Hematopoietic multipotent progenitor cell treated with erythropoietin and hydrocortisone succinate and interleukin-3 and kit ligand, for 17 days (in vitro differentiated cells): ENCODE measurements at places on chromosomes 3 and 15.

DNA sequence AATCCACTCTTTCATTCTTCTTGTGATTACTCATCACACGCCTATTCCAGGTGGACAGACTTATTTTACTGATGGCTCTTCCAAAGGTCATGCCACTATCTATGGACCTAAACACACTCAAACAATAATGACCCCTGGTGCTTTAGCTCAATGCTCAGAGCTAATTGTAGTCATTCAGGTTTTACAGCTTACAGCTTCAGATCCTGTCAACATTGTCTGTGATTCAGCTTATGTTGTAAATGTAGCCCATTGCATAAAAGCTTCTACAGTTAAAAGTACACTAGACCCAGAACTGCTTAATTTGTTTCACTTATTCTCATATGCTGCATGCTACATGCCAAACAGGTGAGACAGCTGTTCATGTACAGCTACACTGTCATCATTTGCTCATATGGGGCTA, 49.2 kb downstream of the LSM3 start:
- no peak for DNase-seq

DNA sequence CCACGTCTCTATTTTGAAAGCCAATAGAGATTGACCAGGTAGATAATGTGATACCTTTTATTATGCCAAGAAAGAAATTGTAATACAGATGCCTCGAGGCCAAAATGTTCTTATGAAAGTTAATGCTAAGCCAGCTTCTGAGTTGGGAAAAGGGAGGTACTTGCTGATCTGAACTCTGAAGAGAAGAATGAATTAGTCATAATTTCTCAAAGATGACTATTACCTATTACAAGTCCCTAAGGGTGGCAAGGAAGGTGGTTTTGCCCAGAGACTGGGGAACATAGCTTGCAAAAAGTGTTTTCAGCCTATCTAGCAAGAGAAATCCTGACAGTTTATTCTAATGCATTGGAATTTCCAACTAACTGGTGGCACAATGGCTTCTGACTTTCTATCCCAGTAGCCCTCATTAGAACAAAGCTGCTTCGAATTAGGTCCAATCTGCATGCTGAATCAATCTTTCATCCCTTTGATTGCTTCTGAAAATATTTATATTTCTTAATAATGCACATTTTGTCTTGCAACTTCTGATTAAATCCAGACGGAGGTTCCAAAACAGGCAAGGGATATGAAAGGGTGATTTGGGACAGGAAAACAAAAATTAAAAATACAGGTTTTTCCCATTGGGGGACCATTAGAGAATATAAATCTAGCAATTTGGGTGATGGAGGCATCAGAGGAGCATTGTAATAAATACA, 17.7 kb upstream of the NR2F2 start:
- DNase-seq = no peak

- DNase-seq = no peak
Observed at GRCh38 chr3:5002174-5002870, 23.1 kb downstream of the BHLHE40 start.

- DNase-seq = no peak
Observed at GRCh38 chr15:80854104-80854503, 74.9 kb downstream of the CEMIP start.

DNA sequence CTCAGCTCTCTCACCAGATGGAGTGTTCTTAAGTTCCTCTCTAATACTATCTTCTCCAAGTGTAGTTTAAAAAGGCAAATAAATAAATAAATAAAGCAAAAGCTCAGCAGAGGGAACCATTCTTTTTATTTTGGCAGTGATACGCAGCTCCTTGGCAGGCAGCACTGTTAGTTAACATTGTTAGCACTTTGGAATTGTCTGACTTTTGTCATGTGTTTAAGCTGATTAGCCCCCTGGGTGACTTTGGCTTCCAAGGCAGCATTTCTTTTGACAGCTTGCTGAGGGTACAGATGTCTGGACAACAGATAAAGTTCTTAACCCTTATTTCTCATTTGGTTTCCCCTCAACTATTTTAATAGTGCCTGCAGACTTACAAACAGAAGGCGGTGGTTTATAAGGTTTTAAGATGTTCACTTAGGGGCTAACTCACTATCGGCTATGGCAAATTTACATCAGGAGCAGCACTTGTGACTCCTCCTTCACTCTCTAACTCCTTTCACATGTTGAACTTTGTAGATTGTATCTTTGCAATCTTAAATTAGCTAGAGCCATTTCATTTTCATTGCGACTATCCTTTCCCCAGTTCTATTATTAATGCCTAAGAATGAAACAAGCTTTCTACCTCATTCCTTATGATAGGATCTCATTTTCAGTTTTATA, 213.4 kb downstream of the ZBBX start:
- no peak for DNase-seq

DNA sequence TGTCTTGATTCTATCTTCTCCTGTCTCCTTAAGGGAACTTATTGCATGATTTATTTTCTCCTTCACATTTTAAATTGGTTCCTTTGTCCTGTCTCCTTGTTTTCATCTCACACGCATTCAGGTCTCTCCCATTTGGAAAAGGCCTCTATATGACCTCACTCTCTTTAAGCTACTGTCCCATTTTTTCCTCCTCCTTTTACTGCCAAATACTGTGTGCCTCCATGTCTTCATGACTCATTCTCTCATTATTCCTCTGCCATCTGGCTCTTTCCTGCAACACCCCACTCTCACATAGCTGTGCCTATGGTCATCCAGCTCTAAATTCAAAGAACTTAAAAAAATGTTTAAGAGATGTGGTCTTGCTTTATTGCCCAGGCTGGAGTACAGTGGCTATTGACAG, 48.0 kb downstream of the TYRO3 start:
- DNase-seq = no peak

DNA sequence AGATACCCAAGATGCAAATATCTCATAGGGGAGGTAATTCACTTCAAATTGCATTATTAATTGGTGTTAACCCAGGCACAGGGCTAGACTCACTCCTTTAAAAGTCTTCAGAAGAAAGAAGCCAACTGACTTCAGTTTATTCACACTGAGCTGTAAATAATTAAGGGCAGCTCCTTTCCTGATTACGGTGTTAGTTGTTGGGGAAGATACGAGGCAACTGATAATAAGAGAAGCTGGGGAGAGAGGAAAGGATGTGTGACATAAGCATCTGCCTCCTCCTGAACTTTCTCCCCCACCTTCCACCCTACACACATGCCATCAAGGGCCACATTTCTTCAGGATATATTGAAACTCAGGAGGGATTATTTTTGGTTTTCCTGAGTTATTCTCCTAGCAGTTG, 47.5 kb downstream of the ADGRG7 start:
- no peak for DNase-seq

- no peak for DNase-seq
Observed at GRCh38 chr3:150828997-150829396, 66.0 kb upstream of the SIAH2 start.

- DNase-seq = no peak
Observed at GRCh38 chr15:67074886-67075229, 9.5 kb downstream of the SMAD3 start.

DNA sequence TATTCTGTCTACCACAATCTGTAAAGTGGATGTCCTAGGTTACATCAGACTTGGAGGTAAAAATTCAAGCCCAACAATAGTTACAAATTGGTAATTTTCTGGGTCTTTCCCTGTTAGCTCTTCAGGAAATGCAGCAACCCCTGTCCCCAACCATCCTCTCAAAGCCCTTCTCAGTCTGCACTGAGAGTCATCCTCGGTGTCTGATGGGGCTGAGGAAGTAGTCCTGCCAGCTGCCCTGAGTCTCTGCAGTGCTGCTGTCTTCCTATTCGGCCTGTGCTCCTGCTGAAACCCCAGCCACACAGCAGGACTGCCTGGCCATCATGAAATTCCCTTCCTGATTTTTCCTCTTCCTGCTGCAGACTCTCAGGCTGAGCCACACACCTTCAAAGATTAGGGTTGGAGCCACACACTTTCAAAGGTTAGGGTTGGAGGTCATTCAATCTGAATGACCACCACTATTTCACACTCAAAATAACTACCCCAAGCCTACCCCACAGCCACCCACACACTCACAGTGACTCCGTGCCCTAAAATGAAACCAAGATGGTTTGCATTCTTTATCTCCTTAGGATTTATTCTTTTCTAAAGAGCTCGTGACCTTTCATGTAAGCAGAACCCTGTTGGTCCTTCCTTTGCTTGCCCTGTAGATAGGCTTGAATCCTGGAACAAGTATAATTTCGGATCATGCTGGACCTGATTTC, 17.6 kb downstream of the TRIM42 start:
- DNase-seq = no peak

DNA sequence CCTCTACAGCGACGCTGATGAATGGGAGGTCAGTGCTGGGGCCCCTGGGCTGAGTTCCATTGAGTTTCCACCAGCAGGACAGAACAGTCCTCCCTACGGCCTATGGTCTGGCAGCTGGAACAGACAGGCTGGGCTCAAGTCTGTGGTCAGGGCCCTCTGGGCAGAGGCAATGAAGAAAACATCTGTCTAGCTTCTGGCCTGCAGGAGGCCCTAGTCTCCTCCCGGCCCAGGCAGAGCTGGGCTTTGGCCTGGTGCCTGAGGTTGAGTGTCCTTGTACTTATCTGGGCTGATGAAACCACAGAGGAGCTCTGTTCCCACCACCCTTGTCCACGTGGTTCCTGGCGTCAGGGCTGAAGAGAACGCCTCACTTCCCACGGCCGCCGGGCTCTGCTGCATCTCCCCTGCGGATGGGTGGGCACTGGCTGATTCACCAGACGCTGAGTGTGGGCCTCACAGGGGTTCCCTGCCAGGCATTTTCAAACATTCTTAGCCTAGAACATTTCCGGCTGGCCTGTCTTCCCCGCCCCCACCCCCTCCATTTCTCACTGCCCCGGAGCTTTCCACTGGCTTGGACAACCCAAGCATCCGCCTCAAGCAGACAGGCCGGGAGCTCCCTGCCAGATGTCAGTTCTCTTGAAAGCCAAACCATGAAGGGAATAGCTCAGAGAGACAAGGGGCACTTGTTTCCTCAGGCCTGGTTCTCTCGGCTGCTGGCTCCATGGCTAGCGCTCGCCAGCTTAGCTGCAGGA, 20.3 kb downstream of the PPCDC start:
- peak; percentile 78 for DNase-seq

DNA sequence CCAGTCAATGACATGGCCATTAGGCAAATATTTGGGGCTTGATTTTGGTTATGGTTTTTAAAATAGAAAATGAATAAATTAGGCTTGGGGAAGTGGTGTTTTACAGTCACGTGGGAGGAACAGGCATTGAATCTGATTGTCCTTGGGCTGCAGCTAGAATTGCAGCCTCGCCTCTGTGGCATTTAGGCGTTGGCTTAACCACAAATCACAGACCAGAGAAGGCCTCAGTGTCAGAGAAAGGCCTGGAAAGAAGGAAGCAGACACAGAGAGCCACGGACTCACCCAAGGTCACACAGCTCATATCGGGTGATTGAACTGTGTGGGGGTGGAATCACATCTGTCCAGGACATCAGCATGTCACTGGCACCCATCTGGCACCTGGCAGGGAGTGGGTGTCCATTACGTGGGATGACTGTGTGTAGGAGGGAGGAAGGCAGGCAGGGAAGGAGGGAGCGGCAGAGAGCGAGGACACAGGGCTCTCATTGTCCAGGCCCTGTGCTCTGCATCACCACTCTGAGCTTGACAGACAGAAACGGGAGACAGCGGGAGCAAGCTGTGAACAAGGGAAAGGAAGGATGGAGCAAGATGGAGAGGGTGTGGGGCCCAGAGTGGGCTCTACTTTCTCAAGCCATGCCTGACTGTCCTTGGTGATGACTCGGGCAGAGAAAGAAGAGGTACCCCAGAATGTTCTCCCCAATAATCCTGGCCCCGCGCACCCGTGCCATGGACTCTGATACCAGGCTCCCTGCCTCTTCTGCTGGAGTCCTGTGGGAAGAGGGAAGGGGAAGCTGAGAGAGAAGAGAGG, 186.4 kb downstream of the FAM43A start:
- no peak for DNase-seq

- DNase-seq = no peak
Observed at GRCh38 chr3:62758296-62759066, 116.7 kb downstream of the CADPS start.

GRCh38 chr15:58469432-58470353, 37.9 kb downstream of the LIPC start:
- DNase-seq = no peak

DNA sequence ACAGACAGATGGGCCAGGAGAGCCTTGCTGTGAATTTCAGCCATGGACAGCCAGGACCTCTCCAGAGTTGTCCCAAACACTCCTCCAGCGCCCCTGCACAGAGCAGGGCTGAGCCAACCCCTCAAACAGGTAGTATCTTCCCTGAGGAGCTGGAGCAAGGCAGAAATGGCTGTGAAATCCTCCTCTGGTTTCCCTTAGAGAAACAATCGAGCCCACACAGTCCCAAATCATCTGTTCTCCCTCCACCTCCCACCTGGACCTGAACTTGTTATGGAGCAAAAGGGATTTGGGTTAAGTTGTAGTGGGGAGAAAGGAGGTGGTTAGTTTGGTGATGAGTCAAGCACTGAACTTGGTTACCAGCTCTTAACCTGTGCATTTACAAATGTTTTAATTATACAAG, 205.7 kb upstream of the BHLHE40 start:
- DNase-seq = no peak

DNA sequence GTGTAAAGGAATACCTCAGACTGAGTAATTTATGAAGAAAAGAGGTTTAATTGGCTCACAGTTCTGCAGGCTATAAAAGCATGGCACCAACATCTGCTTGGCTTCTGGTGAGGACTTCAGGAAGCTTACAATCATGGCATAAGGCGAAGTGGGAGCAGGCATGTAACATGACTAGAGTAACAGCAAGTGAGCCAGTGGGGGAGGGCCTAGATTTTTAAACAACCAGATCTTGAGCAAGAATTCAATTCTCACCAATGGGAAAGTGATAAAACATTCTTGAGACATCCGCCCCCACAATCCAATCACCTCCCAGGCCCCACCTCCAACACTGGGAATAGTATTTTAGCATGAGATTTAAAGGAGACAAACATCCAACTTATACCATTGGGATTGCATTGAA, 44.2 kb upstream of the BCL2A1 start:
- DNase-seq = no peak

- DNase-seq = peak; percentile 20
Observed at GRCh38 chr3:160403796-160404470, 4.5 kb downstream of the SMC4 start.

DNA sequence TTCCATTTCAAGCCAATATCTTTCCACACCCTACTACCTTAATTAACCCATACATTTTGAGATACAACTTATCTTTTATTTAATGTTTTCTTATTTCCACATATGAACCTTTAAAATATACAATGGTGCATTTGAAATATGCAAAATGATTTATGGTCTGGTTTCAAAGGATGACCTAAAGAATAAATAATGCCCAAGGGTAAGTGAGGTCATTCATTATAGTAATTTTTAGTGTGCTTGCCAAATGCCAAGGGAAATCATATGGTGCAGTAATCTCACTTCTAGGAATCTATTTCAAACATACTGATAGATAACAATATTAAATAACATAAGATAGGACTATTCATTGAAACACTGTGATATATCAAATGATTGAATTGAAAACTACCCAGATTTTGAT, 1055.4 kb downstream of the AGBL1 start:
- DNase-seq = no peak

DNA sequence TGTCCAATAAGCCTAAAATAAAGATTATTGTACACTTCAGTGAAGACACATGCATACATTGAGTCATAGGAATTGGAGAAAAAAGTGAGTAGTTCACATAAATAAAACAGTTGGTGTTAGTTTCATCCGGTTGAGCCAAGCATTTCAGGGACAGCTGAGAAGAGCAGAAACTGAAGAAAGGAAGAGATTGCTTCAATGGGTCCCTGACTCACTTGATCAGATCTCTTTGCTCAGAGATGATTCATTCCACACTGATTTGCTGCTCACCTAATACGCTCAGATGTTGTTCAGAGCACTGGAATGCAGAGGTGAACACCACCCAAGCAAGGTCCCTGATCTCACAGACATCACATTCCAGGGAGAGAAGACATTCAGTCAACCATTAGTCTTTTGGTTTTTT, 93.7 kb downstream of the RAD18 start:
- no peak for DNase-seq
